ENCODE measurements at places on chromosomes 11 and 22.

- peak; percentile 45 for DNase-seq
Observed at GRCh38 chr11:132056689-132057088, 686.3 kb downstream of the NTM start.

- no peak for DNase-seq
Observed at GRCh38 chr11:95519912-95520311, 269.7 kb downstream of the FAM76B start.

GRCh38 chr11:87081358-87081757 lies 43.6 kb downstream of the TMEM135 start:
- DNase-seq, result no peak

DNA sequence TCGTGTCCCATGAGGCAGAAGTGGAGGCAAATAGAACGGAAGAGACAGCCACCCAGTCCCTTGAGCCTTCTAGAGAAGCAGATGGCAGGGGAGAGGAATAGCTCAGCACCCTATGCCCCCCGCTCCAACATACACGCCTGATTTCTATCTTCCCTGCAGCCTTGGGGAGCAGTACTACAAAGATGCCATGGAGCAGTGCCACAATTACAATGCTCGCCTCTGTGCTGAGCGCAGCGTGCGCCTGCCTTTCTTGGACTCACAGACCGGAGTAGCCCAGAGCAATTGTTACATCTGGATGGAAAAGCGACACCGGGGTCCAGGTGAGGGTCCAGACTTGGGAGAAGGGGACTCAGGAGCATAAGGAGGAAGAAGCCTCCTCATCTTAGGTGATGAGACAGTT lies 6.6 kb downstream of the DPF2 start:
- no peak for DNase-seq

DNA sequence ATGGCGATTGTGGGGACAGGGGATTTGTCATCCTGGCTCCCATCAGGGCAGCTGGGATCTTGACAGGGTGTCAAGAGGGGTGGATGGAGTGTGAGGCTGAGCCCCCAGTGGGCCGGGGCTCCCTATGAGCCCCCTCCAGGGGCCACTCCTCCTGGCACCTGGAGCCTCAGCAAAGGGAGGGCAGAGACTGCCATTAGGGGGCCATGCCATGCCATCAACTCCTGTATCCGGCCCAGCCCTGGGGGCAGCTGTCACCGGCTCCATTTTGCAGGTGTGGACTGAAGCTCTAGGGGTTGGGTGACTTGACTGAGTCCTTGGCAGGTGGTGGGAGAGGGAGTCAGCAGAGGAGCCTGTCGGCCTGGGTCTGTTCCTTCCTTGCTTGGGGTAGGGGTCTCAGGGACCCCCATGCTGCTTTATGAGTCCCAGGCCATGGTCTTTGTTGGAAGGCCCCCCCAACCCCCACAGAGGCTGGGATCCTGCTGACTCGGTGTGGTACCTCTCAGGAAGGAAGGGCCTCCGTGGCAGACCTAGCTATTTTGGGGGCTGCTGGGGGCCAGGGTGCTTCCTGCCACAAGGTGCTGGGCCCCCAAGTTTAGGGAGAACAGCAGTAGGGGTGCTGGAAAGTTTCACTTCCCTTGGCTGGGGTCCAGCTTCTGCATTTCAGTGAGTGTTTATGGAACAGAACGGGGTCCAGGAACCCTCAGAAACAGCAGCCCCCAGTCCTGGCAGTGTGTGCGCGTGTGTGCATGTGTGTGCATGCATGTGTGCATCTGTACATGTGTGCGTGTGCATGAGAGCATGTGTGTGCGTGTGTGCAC lies 1.5 kb downstream of the ACY3 start:
- no peak for DNase-seq

- no peak for DNase-seq
Observed at GRCh38 chr22:19959043-19959586, 17.5 kb upstream of the TXNRD2 start.

GRCh38 chr22:27752771-27753170 lies 48.8 kb downstream of the MN1 start:
- peak; percentile 52 for DNase-seq

- no peak for DNase-seq
Observed at GRCh38 chr22:45429424-45429823, 15.9 kb downstream of the RIBC2 start.

- no peak for DNase-seq
Observed at GRCh38 chr11:20278727-20279126, 84.8 kb upstream of the HTATIP2 start.

DNA sequence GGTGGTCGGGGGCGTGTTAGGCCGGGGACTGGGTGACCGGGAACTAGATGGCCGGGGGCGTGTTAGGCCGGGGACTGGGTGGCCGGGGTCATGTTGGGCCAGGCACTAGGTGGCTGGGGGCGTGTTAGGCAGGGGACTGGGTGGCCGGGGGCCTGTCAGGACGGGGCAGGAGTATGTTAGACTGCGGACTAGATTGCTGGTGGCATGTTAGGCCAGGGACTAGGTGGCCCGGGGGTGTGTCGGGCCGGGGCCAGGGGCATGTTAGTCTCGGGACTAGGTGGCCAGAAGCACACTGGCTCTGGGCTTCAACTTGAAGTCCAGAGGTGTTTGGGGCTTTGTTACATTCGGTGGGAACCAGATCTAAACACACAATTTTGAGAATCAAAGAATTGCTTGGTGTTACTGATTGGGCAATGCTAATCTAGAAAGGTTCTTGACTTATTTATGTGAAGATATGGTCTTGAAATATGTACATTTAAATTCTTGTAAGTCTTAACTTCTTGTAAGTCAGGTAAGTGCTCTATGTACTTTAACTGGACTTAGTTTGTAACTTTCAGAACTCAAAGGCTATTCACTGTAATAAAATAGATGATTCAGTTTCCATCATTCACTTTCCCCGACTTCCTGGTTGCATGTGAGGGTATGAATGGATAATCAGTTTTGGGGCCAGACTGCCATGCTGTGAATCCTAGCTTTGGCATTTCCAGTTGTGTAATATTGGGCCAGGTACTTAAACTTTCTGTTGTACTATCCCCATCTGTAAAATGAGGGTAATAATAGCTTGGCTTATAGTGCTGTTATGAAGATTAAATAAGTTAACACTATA lies 1.1 kb downstream of the EXT2 start:
- peak; percentile 7 for DNase-seq

GRCh38 chr11:20021771-20022362 lies 138.4 kb downstream of the DBX1 start:
- DNase-seq, result no peak

- DNase-seq, result no peak
Observed at GRCh38 chr11:88297863-88298262, 39.7 kb downstream of the CTSC start.

- no peak for DNase-seq
Observed at GRCh38 chr11:126938718-126939117, 61.9 kb downstream of the KIRREL3 start.

GRCh38 chr11:31779374-31779791 lies 31.7 kb downstream of the PAX6 start:
- DNase-seq, result no peak

DNA sequence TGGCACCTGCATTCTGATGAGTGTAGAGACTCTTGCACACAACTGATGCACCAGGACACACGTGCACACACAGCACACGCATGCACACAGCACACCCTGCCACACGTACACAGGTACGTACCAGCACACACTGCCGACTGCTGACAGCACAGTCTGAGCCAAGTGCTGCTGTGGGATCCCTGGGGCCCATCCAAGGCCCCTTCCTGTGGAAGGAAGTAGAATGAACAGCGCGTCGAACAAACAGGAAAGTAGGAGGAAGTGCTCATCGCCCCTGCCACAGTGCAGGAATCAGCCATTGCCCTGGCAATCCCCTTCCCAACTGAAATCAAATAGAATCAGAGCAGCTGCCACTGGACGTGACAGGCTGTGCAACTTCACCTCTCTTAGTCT lies 57.9 kb downstream of the CD82 start:
- DNase-seq, result no peak

- DNase-seq, result no peak
Observed at GRCh38 chr11:112017538-112017937, 7.7 kb upstream of the DLAT start.

GRCh38 chr11:2480874-2481220 lies 36.0 kb downstream of the KCNQ1 start:
- no peak for DNase-seq

DNA sequence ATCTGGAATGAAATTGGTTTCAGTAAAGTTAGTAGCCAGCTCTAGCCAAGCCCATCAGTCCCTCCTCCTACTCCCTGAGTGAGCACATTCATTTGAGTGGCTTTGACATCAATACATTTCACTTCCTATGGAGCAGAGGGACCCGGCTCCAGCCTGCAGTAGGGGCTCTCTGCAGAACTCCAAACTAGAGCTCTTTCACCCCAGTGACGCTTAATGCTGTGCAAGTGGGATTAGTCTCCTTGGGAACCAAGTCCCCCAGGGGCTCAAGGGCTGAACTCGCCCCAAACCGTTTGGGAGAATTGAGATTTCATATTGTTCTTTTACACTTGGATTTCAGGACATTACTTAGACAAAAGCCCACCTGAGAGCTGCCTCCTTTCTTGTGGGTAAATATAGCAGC lies 4.4 kb upstream of the FAM181B start:
- no peak for DNase-seq

- peak; percentile 40 for DNase-seq
Observed at GRCh38 chr11:1060852-1061616, 13.6 kb upstream of the MUC2 start.

- DNase-seq, result peak; percentile 18
Observed at GRCh38 chr11:66388780-66389386, 17.3 kb upstream of the SLC29A2 start.

- no peak for DNase-seq
Observed at GRCh38 chr22:40552070-40552469, 84.4 kb downstream of the MRTFA start.

DNA sequence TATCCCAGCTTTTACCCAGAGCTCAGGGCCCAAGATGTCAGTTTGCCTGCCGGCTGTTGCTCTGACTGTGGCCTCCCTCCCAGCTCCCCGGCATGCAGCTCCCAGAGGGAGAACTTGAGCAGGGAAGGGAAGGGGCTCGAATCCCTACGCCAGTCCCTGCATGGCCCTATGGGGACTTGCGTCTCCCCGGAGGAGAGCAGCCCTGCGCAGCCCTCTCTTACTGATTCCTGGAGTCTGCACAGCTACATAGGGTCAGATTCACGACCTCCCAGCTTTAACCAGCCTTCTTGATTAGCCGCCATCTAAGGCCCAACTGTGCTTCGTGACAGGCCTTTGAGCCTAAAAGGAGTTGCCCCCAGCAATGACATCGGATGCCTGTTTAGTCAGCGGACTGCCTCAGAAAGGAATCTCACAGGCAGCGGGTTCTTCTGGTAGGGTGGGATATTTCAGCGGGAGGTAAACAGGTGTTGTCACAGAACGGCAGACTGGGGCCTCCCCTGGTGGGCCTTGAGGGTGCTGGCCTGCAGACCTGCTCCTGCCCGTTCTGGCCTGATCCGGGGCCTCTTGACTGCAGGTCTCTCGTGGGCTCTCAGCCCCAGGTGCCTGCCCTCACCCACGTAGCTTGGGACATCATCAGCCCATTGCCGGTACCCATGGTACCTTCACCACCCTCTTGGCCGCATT lies 43.8 kb upstream of the KCNQ1OT1 start:
- DNase-seq, result no peak

- no peak for DNase-seq
Observed at GRCh38 chr11:4962816-4963215, 7.3 kb upstream of the OR51A2 start.

DNA sequence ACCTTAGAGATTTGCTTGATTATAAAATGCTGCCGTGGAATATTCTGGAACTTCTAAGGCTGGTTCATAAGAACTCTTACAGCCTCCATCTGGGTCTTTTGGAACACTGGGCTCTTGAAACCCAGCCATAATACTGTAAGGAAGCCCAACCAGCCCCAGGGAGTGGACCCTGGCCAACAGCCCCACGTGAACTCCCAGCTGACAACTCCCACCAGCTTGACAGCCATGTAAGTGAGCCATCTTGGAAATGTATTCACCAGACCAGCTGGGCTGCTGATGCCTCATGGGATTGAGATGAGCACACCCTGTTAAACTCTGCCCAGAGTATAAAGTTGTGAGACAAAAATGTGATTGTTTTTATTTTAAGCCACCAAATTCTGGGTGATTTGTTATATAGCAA lies 378.7 kb upstream of the RAG2 start:
- no peak for DNase-seq

- DNase-seq, result no peak
Observed at GRCh38 chr11:37264060-37264459, 666.0 kb upstream of the RAG2 start.

DNA sequence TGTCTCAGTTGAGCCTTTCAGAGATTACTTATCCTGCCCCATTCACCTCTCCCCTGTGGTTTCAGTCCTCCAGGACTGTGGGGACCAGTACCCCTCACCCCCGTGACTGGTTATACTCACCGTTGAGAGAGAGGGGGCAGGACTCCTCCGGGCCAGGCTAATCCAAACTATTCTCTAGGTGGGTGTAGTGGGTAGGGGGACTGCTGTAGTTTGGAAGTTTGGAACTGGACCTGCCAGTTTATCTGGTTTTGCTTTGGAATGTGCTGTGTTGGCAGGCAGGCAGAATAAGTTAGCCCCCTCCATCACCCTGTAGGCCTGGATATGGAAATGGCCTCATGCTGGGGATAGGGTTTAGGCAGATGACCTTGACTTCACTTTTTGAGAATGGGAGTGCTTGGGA lies 13.5 kb downstream of the TEAD1 start:
- no peak for DNase-seq

DNA sequence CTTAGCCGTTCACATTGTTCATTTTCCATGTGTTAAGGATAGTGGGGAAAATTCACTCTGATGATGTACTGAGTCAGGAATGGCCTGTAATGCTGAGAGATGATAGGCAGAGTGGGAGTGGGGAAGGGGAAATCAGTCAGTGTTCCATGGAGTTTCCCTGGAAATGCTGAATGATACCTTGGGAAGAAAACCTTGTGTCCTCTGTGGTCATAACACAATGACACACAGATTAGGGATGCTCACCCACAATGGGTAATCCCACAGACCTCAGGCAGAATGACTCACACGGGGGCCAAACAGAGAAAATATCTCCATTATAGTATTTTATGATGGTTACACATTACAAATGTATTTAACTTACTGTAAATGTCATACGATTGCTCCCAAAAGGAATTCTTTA lies 118.0 kb downstream of the SNX19 start:
- peak; percentile 98 for DNase-seq

- no peak for DNase-seq
Observed at GRCh38 chr11:64859542-64860414, 15.3 kb upstream of the CDC42BPG start.

GRCh38 chr22:19062139-19062942 lies 59.9 kb downstream of the DGCR2 start:
- DNase-seq, result no peak

DNA sequence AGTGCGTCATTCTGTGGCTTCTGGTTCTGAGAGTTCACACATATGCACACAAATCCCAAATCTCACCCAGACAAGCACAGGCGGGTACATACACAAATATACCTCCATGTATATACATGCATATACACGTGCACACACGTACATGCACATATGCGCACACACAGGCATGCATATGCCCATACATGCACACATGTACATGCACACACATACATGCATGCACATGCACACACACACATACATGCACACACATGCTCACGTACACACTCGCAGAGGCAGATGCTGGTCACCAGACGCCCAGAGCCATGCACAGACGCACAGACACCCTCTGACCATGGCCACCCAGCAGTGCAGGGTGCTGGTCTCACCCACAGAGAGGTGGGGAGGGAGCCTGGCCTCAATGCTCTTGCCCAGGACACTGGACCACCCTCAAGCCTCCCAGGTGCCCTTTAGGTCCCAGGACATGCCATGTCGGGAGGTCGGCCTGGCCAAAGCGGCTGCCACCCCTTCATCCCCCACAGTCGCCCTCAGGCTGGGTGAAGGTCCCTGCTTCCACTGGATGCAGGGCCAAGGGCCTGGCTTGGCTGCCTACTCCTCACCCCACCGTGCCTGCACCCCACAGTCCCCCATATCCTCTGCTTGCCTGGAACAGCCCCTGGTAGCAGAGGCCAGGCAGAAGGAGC lies 9.5 kb downstream of the DUSP8 start:
- no peak for DNase-seq

Measured in RCC 7860 (cell line).